ENCODE measurements at places on chromosomes 7 and 10. TPM values are rescaled to one million over a fixed set of nuclear protein-coding genes. Genes with fewer than 3 reads are reported as not detected.

The STAMBPL1 gene
- 41.3 TPM for total RNA-seq

The CFAP43 gene
- under 0.01 TPM for total RNA-seq

The PFKP gene
- 90.3 TPM for total RNA-seq

The SORCS1 gene
- under 0.01 TPM for total RNA-seq

The PI4K2A gene
- 26.6 TPM for total RNA-seq

The CEP55 gene
- total RNA-seq: 19.0 TPM

The ATP5F1C gene
- 170 TPM for total RNA-seq

The BBIP1 gene
- 31.7 TPM for total RNA-seq

The ATP6V1F gene
- total RNA-seq: 128 TPM

The GIMAP6 gene
- under 0.01 TPM for total RNA-seq

The TCAF2 gene
- 1.5 TPM for total RNA-seq

The CLRN3 gene
- not detected for total RNA-seq

The FRA10AC1 gene
- total RNA-seq: 6.9 TPM

The CCM2 gene
- total RNA-seq: 40.6 TPM

The UNCX gene
- total RNA-seq: not detected

The EMX2 gene
- not detected for total RNA-seq

The NOBOX gene
- not detected for total RNA-seq
